ENCODE measurements at places on chromosomes 1 and 21.

GRCh38 chr1:178684542-178685000, 40.5 kb upstream of the RALGPS2 start:
- DNase-seq: no peak

DNA sequence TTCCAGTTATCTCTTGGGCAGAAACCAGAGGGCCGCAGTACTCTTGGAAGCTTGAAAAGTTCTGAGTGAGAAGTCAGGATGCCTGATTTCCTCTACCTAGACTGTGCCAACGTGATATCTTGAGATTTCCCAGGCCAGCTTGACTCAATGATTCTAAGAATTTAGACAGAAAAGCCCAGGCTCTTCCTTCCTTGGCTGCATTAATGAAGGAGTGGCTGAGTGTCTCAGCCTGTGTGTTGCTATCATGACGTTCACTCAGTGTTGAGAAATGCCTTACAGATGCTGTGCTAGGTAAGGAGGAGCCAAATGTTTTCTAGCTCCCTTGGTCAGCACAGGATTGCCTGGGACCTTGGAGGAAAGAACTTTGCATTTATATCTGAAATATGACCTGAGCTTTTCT, 454.1 kb upstream of the USP24 start:
- DNase-seq: no peak

DNA sequence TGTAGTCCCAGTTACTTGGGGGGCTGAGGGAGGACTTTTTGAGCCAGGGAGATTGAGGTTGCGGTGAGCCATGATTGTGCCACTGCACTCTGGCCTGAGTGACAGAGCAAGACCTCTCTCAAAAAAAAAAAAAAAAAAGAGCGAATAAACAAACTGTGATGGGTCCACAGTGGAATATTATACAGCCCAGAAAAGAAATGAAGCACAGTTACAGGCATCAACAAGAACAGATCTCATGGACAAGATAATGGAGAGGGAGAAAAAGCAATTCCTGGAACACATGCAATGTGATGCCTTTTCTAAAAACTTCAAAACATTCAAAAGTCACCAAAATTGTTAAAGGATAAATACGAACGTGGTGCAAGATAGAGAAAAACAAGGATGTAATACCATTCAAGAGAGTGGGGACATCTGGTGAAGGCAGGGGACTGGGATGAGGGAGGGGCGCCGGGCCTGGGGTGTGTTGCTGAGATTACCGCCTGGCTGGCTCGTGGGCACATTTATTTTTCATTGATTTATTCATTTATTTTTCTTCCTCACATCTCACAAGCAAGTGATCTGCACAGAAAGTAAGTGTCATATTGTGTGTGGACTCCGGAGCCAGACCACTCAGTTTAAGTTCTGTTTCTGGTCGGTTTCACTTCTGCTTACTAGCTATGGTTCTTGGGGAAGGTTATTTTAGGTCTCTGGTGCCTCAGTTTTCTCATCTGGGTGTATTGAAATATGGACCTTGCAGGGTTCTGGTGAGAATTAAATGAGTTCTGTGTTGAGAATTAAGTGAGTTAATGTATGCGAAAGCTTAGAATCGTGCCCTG, 30.1 kb downstream of the ABCG1 start:
- no peak for DNase-seq

- no peak for DNase-seq
Observed at GRCh38 chr1:209825591-209826434, 2.0 kb upstream of the UTP25 start.

- no peak for DNase-seq
Observed at GRCh38 chr1:59271561-59272260, 25.2 kb upstream of the FGGY start.

- DNase-seq: no peak
Observed at GRCh38 chr21:45329261-45330074, 41.8 kb upstream of the POFUT2 start.

DNA sequence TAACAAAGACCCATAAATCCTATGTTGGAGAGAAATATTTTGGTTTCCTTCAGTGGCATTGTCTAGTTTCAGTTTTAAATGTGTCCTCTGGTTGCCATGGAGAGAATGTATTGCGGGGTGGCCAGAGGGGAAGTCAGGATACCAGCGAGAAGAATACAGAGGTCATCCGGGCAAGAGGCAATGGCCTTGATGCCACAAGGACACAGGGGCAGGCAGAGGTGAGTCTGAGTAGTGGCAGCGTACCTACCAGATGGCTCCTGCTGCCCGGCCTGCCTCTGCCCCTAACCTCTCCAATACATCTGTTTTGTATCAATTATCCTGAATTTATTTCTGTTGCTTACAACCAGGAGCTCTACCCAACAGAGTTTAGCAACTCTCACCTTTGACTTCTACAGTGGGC, 14.9 kb downstream of the KLHDC7A start:
- no peak for DNase-seq

GRCh38 chr1:108149796-108150467, 50.2 kb downstream of the SLC25A24 start:
- DNase-seq: no peak

GRCh38 chr1:93129507-93130099, 50.5 kb downstream of the MTF2 start:
- no peak for DNase-seq

DNA sequence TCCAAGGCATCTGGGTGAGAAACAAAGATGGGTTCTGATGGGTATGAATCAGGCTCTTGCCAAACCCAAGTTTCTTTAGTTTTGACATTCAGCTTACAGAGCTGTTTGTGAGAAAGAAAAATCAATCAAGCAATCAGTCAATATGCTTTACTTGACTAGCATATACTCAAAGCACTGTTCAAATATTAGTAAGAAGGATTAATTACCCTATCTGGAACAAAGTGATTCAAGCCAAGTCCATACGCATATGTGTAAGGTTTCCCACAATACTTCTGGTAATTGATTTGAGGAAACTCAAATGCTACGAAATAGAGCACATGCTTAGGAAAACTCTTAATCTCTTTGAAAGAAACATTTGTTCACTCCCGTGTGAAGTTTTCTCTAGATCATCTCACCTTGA, 18.7 kb downstream of the RPE65 start:
- no peak for DNase-seq

- no peak for DNase-seq
Observed at GRCh38 chr1:232034556-232034955, 408.0 kb downstream of the DISC1 start.

DNA sequence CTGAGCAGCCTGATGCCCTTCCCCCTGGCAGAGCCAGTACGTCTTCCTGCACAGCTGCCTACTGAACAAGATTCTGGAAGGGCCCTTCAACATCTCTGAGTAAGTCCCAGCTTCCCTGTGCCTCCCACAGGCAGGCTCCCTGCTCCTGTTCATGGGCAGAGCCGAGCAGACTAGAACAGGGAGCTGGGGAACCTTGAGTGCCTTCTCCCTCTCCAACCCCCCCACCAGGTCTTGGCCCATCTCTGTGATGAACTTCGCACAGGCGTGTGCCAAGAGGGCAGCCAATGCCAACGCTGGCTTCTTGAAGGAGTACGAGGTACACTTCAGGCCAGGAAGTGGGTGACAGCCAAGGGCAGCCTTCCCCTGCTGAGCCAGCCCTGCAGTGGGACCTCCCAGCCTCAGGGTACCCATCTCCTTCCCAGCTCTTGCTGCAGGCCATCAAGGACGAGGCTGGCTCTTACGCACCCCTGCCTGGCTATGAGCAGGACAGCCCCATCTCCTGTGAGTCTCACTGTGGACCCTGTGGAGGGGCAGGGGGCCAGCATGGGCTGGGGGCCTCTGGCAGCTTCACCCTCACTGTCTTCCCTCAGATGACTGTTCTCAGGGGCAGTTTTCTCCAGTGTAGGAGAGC, 6.4 kb upstream of the LGR6 start:
- no peak for DNase-seq

DNA sequence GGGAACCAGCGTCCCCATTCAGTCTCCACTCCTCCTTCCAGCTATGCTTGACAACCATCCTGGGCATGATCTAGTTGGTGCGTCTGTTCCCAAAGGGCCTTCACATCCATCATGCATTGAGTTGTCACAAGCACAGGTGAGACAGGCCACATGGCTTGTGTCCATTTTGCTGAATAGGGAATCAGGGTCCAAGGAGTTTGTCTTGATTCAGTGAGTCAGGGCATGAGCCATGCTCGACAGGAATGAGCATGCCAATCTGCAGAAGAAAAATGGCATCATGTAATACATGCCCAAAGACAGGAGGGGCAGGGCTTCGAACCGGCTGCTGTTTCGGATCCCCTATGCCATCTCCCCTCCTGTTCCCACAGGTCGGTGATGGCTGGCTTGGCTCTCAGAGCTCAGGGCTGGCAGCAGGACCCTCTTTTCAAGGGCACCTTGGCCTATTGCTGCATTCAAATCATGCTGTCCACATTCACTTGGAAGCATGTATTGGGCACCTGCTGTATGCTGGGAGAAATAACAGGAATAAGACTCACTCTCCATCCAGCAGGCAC, 44.5 kb downstream of the PKP1 start:
- DNase-seq: no peak

- peak; percentile 64 for DNase-seq
Observed at GRCh38 chr1:147541672-147542568, 619 bp downstream of the BCL9 start.

- DNase-seq: no peak
Observed at GRCh38 chr1:213714645-213715044, 273.1 kb upstream of the PROX1 start.

DNA sequence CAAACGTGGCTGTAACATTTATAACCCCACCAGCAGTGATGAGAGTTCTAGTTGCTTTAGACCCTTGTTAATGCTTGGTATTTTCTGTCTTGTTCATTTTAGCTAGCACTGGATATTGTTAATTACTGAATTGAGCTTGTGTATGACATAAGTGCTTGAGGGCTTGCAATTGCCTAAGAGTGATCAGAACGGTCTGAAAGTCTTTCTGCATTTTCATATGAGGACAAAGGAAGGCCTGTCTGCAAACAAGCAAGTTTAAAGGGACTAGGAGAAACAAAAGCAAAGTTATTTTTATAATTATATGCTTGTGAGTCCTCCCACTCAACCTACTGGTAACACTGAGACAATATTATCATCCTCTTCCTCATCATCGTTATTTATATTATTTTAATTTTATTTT, 305.5 kb upstream of the DUSP10 start:
- DNase-seq: no peak

DNA sequence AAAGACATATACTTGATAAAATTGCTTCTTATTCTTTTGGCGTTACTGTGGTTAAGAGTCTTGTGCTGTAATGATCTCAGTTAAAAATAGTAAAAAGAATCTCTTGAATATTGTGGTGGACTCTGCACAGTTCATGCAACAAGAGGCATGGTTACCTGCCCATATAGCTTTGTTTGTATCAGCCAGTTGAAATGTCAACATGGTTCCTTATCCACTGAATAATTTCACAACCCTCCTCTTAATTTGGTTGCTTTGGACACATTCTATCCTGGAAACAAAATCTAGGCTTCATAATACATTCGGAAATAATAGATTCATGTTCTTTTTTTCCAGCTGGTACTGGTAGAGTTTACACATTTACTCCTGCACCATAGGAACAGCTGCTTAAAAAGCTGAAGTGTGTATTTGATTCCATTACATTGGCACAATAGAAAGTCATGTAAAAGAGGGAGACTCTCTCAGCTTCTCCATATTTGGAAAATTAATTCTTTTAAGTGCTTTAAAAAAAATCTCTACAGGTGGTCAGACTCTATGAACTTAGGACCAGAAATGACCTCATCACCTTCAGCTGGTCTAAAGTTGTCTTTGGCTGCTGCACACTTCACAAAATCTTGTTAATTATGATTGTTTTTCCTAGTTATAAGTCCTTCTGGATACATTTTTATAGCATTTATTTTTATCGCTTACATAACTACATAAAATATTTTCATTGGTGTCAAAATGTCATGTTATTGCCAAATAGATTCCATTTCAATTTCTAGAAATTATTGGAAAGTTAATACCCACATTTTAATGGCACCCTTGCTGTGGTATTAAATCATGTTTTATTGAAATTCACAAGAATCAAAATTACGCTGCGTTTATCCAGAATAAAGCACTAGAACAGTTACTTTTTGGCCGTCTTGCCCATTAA, 100.2 kb downstream of the LTN1 start:
- no peak for DNase-seq

- no peak for DNase-seq
Observed at GRCh38 chr1:49331066-49331852, 554.6 kb upstream of the BEND5 start.

DNA sequence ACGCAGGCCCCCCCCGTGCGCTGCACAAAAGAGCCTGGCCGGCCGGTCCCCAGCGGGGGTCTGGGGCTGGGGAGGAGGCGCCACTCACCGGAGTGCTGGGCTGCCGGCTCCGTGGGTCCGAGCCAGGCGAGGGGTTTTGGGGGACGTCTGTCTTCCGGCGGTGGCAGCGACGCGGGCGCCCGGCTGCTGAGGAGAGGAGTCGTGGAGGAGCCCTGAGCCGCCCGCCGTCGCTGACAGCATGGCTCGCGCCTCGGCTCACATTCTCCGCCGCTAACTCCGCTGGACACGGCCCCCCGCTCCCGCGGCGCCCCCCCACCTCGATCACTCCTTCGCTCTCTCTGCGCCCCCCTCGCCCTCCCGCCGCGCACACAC, 649 bp downstream of the AHDC1 start:
- no peak for DNase-seq

GRCh38 chr1:112450773-112451172, 54.8 kb downstream of the CTTNBP2NL start:
- no peak for DNase-seq

DNA sequence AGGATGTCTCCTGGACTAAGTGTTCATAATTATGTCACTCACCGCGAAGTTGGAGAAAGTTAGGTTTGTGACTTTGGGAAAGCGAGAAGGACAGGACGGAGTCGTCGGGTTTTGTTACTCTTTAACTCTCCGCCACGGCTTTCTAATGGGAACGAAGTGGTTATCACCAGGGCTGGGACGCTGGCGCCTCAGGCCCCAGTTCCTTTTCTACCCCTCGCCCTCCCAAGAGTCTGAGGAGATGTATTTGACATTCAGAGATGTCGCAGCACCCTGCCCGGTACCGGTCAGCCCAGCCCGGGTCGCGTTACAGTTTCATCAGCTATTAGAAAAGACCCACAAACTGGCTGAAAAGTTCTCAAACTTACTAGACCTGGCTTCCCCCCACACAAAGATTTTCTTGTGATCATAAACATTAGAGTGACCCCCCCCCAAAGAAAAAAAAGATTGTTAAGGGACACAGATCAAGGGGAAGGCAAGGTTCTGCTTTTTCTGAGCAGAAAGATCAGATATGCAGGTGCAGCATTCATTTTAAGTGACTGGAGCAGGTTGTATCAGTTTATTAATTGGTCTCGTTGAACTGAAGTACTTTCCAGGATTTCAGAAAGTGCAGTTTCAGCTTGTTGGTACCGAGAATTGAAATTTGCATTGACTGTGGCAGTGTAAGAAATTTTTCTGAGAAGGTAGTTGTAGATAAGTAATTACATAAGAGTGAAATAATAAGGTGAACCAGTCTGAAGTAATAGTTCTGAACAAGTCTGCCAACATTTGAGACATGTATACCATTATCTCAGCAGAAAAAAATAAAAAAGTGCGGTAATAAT, 859 bp upstream of the ZBTB18 start:
- DNase-seq: no peak

DNA sequence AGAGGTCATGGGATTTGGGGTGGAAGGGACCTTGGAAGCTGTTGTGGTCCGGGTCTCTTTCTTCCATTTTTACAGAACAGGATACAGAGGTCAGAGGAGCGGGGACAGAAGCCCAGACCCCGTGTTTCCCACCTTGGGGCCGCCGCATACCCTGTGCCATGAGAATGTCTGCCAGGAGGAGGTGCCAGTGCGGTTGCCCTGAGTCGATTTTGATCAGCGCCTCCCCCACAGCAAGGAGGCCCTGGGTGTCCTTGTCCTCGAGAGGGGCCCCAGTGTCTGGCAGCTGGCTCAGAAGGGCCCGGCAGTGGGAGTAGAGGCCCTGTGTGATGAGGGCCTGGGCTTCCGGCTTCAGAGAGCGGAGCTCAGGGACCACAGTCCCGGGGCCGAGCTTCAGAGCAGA, 12.3 kb upstream of the MMEL1 start:
- no peak for DNase-seq

Data from cerebellum (tissue), 4 donors.